ENCODE measurements at places on chromosomes 2 and 18.

DNA sequence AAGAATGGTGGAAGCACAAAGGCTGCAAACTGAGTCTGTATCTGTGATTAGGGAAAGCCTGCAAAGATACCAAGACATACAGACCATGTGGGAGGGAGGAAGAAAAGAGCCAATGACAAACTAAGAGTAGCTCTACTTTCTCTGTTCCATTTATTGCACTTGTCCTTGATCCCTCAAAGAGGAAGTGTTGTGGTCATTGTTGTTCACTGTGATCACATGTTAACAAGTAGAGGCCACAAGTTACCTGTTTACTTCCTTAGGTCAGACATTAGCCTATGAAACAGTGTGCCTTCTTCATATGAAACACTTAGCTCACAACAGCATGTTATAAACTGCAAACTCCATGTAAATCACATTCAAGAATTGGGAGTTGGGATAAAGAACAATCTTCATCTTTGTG is 32.6 kb downstream of the MAP2 start:
- H3K27ac ChIP-seq, result no peak overlapping the region
- H3K4me3 ChIP-seq, result no peak overlapping the region
- DNase-seq, result no peak
- H3K4me1 ChIP-seq, result no peaks in the 10 kb centered on the region
- no peaks in the 10 kb centered on the region for H3K36me3 ChIP-seq
- no peaks in the 10 kb centered on the region for H3K27me3 ChIP-seq

GRCh38 chr18:40094441-40094840 is 1860.6 kb upstream of the PIK3C3 start:
- H3K27ac ChIP-seq, result no peak overlapping the region
- no peaks in the 10 kb centered on the region for H3K36me3 ChIP-seq
- H3K4me1 ChIP-seq, result no peaks in the 10 kb centered on the region

GRCh38 chr18:3260995-3261372 is 949 bp upstream of the MYL12B start:
- H3K4me1 ChIP-seq, result peaks cover 72% of the 10 kb centered on the region
- DNase-seq, result no peak
- H3K4me3 ChIP-seq, result peak overlapping the region; percentile 94
- peaks cover 40% of the 10 kb centered on the region for H3K36me3 ChIP-seq

GRCh38 chr2:55547001-55547400 is 27.5 kb downstream of the CFAP36 start:
- no peak overlapping the region for H3K4me3 ChIP-seq
- no peaks in the 10 kb centered on the region for H3K4me1 ChIP-seq
- no peaks in the 10 kb centered on the region for H3K27me3 ChIP-seq
- peaks cover 24% of the 10 kb centered on the region for H3K36me3 ChIP-seq
- DNase-seq, result no peak

DNA sequence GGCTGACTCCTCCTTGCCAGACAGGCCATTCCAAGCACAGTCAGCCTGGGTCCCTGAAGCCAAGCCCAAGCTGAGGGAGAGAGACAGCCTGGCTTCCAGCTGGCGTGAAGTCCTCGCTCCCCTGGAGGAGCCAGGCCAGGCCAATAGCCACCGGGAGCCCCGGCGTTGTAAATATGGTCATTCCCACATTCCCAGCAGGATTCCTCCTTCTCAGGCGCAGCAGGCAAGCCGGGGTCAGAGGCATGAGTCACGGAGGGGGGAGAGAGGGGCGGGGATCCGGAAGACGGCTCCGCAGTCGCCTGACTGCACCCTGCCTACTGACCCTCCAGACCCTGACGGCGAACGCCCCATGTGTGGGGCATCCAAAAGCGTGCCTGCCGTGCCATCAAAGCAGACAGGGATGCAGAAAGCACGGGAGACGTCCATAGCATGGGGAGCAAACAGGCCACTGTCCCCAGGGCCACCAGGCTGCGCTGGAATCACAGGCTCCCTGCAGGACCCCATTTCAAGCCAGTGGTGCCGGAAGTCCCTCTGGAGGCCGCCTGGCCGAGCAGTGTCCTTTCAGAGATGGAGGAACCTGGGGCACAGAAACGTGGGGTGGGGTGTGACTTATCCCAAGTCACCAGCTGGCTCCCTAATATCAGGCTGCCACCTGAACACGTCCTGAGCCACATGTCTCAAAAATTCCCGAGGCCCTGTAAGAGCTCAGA is 48.2 kb downstream of the TWIST2 start:
- peaks cover 3% of the 10 kb centered on the region for H3K27me3 ChIP-seq
- no peak overlapping the region for H3K4me3 ChIP-seq

- no peak for DNase-seq
- H3K27me3 ChIP-seq, result no peaks in the 10 kb centered on the region
- no peak overlapping the region for H3K4me3 ChIP-seq
- no peak overlapping the region for H3K27ac ChIP-seq
- H3K36me3 ChIP-seq, result peaks cover 9% of the 10 kb centered on the region
These were observed 33.6 kb downstream of the USP40 start for GRCh38 chr2:233532971-233533370.

DNA sequence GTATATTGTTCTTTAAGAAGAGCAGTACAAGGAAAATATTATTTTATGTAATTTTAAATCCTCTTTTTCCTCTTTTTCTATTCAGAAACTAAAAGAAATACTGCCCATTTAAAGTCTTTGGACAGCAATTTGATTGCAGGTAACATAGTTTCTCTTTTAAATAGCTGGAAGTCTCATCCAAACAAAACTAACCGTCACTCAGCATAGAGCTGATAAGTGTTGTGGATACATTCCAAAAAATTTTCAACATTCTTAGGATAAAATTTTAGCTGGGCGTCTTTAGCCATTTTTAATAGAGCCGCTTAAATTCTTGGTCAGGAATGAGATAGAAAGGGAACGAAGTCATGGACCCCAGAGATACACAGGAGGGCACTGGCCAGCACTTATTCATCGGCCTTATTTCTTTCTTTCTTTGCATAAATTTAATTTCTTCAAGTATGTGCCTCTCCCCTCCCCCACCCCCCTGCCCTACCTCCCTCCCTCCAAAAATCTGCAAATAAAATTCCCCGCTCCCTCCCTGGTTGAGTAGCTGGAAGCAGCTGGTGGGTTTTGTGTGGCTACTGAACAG is 81.7 kb downstream of the GBX2 start:
- H3K4me1 ChIP-seq, result no peaks in the 10 kb centered on the region
- DNase-seq, result no peak
- no peak overlapping the region for H3K27ac ChIP-seq
- H3K4me3 ChIP-seq, result no peak overlapping the region
- no peaks in the 10 kb centered on the region for H3K27me3 ChIP-seq

GRCh38 chr2:32977228-32977758 is 30.5 kb downstream of the LTBP1 start:
- no peak overlapping the region for H3K27ac ChIP-seq
- DNase-seq, result no peak
- peaks cover 26% of the 10 kb centered on the region for H3K27me3 ChIP-seq
- no peaks in the 10 kb centered on the region for H3K36me3 ChIP-seq

DNA sequence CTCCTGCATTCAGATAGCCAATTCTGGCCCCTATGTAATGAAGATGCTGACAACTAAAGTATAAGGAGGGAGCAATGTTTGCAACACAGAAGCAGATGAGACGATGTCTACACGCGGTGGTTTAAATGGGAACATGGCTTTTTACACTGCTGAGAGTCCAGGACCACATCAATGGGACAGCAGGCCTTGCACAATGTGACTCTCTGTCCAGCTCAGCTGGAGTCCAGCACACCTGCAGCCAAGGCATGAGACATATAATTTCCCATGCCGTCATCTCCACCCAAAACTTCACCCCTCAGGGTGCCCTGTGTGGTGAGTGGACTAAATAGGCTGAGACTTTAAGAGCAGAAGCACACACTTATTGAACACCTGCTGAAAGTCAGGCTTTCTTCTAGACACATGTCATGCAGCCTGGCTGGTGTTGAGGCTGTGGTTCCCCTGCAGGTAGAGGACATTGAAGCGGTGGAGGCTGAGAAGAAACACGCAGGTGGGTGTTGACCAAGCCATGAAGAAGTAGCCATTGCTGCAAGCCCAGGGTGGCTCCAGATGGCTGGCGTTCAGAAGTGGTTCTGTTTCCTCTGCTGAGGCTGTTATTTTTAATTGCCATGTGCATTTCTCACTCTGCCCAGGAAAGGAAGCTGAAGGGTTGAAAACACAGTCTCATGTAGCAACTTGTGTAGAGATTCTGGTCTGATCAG is 345.6 kb downstream of the MYCN start:
- H3K27me3 ChIP-seq, result peaks cover 4% of the 10 kb centered on the region
- no peaks in the 10 kb centered on the region for H3K36me3 ChIP-seq
- no peak overlapping the region for H3K4me3 ChIP-seq
- H3K27ac ChIP-seq, result no peak overlapping the region
- no peak for DNase-seq
- H3K4me1 ChIP-seq, result no peaks in the 10 kb centered on the region

GRCh38 chr2:196295005-196295404 is 123.6 kb upstream of the STK17B start:
- no peak overlapping the region for H3K4me3 ChIP-seq
- H3K36me3 ChIP-seq, result no peaks in the 10 kb centered on the region
- no peak for DNase-seq
- no peak overlapping the region for H3K27ac ChIP-seq
- peaks cover 17% of the 10 kb centered on the region for H3K4me1 ChIP-seq

- H3K36me3 ChIP-seq, result no peaks in the 10 kb centered on the region
- no peak overlapping the region for H3K4me3 ChIP-seq
- peaks cover 8% of the 10 kb centered on the region for H3K27me3 ChIP-seq
- no peak for DNase-seq
- no peak overlapping the region for H3K27ac ChIP-seq
These were observed 120.9 kb downstream of the DHRS9 start for GRCh38 chr2:169190197-169190775.

- no peak overlapping the region for H3K4me3 ChIP-seq
- H3K27ac ChIP-seq, result no peak overlapping the region
- no peak for DNase-seq
These were observed 545 bp downstream of the MPP4 start for GRCh38 chr2:201697899-201698298.

Measured in activated naive CD8-positive, alpha-beta T cell treated with anti-CD3 and anti-CD28 coated beads, Interleukin-2, amount 50 U/mL, for 24 hours (primary cell).